MCF 10A (cell line): ENCODE measurements at places on chromosomes 12 and 14. TPM values are rescaled to one million over a fixed set of nuclear protein-coding genes. Genes with fewer than 3 reads are reported as not detected.

Gene TMTC2
- 1.7 and 2.0 TPM in 2 replicates for total RNA-seq

GRCh38 chr12:8913702-8914032, 642 bp upstream of the PHC1 start:
- H3K27ac ChIP-seq: no peak overlapping the region
- peak overlapping the region; percentile 76 for H3K4me3 ChIP-seq
- no peak for DNase-seq
- H3K36me3 ChIP-seq: peaks cover 6% of the 10 kb centered on the region

DNA sequence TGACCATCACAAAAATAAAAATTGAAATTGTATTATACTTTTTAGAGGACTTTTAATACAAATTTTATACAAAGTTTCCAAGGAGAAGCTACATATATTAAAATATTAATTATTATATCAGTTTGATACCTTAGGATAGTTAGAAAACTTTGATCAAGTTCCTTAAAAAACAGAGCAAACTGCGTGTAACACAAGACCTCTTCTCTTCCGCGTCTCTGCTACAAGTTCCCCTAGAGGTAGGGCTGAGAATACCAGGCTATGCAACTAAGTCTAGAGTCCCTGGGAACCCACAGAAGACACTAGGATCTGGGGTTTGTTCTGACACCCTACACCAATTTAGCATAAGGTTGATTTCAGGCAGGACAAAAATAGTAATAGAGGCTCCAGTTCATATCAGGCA, 319.0 kb downstream of the FOXG1 start:
- no peaks in the 10 kb centered on the region for H3K4me1 ChIP-seq
- no peaks in the 10 kb centered on the region for H3K36me3 ChIP-seq
- no peak overlapping the region for H3K27ac ChIP-seq
- DNase-seq: peak; percentile 28

GRCh38 chr12:45483571-45483970, 245.9 kb upstream of the ARID2 start:
- H3K36me3 ChIP-seq: no peaks in the 10 kb centered on the region
- no peak overlapping the region for H3K27ac ChIP-seq
- H3K4me1 ChIP-seq: no peaks in the 10 kb centered on the region

DNA sequence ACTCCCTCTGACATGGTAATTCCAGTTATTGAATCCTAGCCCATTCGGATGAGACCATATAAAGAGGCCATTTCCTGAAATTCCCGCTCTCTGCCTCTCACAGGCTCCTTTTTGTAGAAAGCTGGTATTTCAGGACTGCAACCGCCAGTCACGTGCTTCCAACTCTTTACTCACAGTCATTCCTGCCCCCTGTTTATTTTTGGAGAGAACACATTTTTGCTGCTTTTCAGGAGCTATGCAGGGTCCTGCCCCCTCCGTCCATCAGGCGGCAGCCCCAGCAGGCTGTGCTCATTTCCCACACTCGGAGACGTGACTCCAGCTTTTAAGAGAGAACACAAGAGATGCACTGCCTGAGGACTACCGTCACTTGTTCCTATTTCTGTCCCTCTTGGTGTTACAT, 26.8 kb downstream of the IFT43 start:
- no peak for DNase-seq
- H3K36me3 ChIP-seq: peaks cover 60% of the 10 kb centered on the region
- H3K27me3 ChIP-seq: no peaks in the 10 kb centered on the region
- H3K4me1 ChIP-seq: no peaks in the 10 kb centered on the region
